CD4-positive, alpha-beta T cell treated with Interleukin-10 for 1 hour (primary cell): ENCODE measurements at places on chromosomes 11 and 22.

GRCh38 chr22:37674951-37675929 is at the start of gene LGALS1:
Gene LGALS1, plus strand, starts transcription at chr22:37675636. Its CDS starts 67 bp downstream, at chr22:37675703.
- DNase-seq, result peak; percentile 72

DNA sequence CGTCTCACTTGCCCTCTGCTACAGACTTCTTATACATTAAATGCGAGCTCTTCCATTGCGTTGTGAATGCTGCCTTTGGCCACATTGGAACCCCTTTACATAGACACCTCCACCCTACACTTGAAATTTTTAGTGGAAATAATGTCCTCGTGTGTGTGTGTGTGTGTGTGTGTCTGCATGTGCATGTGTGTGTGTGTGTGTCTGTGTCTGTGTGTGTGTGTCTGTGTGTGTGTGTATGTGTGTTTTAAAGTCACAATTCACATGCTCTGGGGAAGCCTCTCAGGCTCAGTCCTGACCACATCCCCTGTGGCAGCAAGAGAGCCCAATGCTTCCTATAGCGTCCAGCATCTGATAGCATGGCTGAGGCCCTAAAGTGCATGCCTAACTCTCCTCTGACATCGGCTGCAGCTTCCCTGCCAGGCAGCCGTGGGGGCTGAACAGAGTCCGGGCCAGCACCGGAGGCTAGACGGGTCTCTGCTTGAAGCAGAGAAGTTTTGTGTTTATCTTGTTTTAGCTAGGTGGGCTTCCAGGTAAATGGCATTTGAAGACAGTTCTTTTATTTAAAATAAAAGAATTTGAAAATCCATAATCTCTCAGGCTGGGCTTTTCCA is 64.5 kb upstream of the EMID1 start:
- DNase-seq, result no peak

GRCh38 chr11:16185042-16185441 is 171.3 kb downstream of the SOX6 start:
- no peak for DNase-seq

GRCh38 chr11:8828580-8829361 is 82.2 kb upstream of the AKIP1 start:
- no peak for DNase-seq

- no peak for DNase-seq
Observed at GRCh38 chr11:126824035-126824607, 176.4 kb downstream of the KIRREL3 start.

- no peak for DNase-seq
Observed at GRCh38 chr11:3132271-3132781, 32.8 kb downstream of the OSBPL5 start.

GRCh38 chr11:43788421-43788820 is 92.2 kb upstream of the ALKBH3 start:
- DNase-seq, result peak; percentile 7

GRCh38 chr11:75413864-75414263 is 14.5 kb downstream of the RPS3 start:
- DNase-seq, result no peak
